ENCODE measurements at places on chromosomes 13 and 19.

DNA sequence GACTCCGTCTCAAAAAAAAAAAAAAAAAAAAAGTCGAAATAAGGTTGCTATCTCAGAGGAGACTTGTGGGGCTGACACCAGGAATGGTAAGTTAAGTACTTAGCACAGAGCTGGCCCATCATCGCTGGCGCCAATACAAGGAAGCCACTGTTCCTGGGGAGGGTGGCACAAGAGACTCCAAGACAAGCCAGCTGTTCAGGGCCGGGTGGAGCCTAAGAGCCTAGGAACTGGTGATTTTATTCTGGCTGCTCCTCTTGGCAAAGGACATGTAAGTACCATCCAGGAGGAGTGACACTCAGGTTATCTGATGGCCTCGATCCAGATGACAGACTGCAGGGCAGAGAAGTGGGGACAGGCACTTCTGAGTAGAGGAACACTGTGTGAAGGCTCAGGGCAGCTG lies 3.8 kb downstream of the ELOF1 start:
- no peak for DNase-seq

DNA sequence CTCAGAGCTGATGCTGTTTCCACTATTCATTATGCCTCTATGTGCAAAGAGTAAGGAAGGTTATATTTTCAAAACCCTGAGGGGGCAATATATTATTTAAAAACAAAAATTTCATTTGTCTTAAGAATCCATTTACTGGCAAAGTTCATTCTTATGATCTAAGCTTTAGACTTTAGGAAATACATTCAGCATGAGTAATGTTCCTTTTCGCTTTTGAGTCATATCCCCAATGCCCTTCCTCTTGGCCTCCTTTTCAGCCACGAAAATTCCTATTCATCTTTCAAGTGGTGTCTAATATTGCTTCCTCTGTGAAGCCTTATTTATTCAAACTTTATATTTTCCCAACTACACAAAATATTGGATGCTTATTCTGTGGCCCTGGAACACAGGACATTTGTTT lies 1317.0 kb downstream of the PCDH9 start:
- DNase-seq: no peak

GRCh38 chr19:2337329-2337707 lies 8.8 kb downstream of the SPPL2B start:
- no peak for DNase-seq

DNA sequence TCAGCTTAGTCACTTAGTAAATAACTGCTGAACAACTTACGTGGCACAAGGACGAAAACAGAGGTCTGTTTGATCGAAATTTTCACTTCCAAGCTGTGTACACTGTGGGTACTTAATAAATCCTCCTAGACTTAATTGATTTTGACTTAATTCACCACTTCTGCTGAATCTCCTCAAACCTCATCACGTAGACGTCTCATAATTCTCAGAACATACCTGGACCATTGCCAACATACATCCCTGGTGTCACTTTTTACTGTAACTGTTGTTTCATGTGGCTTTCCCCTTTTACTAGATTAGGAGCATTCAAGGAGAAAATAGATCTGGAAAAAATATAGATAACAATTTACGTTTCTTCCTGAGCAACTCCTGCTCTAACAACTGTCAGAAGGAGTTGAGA lies 105.0 kb downstream of the MBNL2 start:
- DNase-seq: no peak

- no peak for DNase-seq
Observed at GRCh38 chr13:18993884-18994660, 187.6 kb downstream of the TUBA3C start.

GRCh38 chr19:31074199-31075125 lies 274.8 kb downstream of the TSHZ3 start:
- DNase-seq: no peak

DNA sequence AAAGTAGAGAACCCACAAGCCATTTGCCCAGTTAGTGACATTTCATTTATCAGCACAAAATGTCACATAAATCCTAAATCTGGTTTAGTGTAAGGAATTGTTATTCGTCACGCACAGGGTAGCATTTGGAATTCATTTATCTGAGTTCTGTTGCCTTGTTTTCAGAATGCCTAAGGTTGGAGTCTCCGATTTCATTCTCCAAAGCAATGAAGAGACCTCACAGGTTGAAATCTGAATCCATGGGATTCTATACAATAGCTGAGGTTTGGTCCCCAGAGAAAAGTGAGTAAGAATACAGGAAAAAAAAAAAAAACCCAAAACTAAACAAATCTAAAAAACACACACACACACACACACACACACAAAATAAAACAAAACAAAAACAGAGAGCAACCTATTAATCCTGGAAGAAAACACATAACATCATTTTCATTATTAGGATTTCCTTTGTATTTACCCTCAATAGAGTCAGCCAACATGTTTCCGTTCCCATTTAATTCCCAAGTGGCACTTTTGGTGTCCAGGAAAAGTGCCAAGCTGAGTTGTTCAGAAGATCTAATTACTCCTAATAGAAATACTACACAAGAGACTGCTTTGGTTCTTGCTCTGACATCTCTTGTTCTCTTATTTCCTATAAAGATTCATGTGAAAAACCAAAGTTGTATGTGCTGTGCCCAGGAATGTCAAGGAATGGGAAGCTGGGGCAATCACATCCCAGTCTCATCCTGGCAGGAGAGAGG lies 36.2 kb upstream of the LRCH1 start:
- DNase-seq: no peak

DNA sequence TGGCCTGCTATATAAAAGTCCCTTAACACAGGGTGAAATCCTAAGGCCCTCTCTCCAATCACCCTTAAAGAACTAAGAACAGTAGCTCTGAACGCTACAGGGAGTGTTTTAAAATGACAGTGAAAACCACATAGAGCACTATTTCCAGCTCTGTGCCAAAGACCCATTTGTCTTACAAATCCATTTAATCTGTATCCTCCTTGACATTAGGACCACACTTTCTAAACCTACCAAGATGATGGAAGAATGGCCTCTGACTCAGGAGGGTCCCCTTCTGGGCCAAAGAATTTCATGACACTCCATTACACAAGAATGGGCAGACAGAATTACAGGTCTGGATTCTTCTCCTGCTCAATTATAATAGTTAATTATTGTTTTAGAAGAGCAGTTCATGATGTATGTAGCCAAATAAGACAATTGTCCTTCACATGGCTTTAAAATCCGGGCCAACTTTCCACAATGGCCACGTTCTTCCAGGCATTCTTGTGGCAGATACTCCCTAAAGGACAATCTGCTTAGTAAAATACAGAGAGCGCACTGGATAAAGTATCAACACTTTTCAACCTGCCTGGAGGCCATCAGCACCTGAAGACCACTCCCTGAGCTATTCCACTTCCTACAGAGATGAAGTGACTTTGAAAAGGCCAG lies 61.0 kb downstream of the STK24 start:
- no peak for DNase-seq

GRCh38 chr19:55172741-55173140 lies 6.3 kb upstream of the DNAAF3 start:
- DNase-seq: no peak

DNA sequence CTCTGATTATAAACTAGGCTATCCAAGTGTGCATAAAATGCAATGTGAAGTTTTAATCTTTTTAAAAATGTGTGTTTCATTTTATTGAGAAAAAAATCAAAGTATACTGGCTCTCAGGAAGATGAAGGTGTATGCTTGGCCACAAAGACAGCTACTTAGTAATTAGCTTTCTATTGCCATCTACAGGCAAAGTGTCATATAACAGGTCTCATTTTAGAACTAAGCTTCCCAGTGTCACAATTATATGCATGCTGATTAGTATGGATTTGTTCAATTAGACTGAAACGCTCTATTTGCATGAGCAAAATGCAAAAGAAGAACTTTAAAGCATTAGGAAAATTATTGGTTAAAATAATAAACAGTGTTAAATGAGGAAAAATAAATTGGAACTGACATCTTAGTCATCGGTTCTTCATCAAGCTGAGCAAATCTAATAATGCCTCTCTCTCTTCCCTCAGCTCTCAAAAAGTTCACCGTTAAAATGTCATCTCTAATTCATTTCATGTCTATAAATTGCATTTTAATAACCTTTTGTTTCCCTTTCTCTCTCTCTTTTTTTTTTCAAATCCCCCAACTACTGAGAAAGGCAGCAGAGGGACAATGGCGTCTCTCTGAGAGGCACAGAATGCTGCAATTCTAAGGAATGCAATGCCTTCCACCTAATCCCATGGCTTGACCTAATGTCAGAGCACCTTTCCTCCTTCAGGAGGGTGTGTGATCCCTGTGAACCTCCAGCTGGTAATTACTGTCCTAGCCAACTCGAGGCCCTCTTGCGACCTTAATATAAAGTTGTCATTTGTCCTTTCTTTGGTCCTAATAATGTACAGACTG lies 313.1 kb upstream of the MAB21L1 start:
- no peak for DNase-seq
